ENCODE measurements at places on chromosomes 5 and 9. TPM values are rescaled to one million over a fixed set of nuclear protein-coding genes. Genes with fewer than 3 reads are reported as not detected.

DNA sequence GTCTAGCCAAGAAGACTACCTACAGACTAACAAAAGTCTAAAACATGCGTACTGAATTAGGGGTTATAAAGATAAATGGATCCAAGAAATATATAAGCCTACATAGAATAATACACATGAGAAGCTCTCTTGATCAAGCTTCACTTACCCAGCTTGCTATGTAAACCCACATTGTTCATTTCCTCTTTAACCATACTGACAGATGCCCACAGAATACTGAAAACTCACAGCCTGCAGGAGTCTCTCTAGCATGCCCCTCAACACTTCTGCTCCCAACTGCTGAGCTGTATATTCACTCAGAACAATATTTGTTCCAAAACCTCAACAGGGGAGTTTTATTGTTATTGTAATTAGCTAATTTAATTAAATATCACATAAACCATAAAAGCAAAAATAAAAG is 52.4 kb downstream of the RFX3 start:
- no peak for DNase-seq
- no peak overlapping the region for H3K4me3 ChIP-seq
- H3K27ac ChIP-seq = no peak overlapping the region
- H3K36me3 ChIP-seq = no peaks in the 10 kb centered on the region
- H3K27me3 ChIP-seq = no peaks in the 10 kb centered on the region

GRCh38 chr5:124973661-124974060 is 227.2 kb upstream of the ZNF608 start:
- DNase-seq = no peak
- no peak overlapping the region for H3K27ac ChIP-seq
- H3K4me3 ChIP-seq = no peak overlapping the region
- H3K36me3 ChIP-seq = no peaks in the 10 kb centered on the region

DNA sequence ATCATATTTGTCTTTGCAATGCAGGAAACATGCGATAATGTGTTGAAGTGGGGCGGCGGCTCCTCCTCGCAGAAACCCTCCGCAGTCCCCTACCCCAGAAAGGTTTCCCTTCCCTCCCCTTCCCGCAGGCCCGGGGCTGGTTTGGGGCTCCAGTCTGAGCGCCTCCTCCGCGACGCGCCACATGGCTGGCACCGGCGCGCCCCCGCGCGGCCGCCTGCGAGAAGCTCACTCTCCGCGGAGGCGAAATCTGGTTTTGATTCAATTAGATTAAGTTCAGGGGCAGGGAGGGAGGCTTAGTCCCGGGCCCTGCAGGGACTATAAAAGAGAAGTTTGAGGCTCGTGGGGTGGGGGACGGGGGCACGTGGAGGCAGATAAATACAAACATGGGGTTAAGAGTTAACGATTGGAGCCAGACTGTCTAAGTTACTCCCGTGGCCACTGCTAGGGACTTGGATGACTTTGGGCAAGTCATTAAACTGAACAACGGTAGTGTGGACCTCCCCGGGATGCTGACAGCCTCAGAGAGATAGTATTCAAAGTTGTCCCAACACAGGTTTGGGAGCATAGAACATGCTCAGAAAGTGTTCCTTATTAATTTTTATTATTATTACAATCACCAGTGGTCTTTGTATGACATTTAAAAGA is 69.4 kb downstream of the MSX2 start:
- peak; percentile 83 for DNase-seq
- H3K27ac ChIP-seq = no peak overlapping the region
- no peak overlapping the region for H3K4me3 ChIP-seq
- no peaks in the 10 kb centered on the region for H3K36me3 ChIP-seq
- no peaks in the 10 kb centered on the region for H3K27me3 ChIP-seq

GRCh38 chr5:115898656-115899055 is 56.9 kb downstream of the AP3S1 start:
- no peak overlapping the region for H3K4me3 ChIP-seq
- no peak for DNase-seq
- no peak overlapping the region for H3K27ac ChIP-seq
- no peaks in the 10 kb centered on the region for H3K36me3 ChIP-seq

DNA sequence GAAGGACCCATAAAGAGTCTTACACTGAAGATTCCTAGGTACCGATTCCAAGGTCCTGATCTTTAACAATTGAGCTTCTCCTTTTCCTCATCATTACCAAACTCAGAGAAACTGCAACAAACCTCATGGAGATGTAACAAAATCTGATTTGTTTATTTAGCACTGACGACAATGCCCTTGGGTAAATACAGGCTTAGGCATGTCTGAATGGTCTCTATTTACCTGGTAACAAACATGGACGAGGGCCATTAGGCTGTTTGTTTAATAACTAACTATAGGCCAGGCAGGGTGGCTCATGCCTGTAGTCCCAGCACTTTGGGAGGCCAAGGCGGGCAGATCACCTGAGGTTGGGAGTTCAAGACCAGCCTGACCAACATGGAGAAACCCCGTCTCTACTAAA is 333.3 kb downstream of the AGTPBP1 start:
- no peaks in the 10 kb centered on the region for H3K36me3 ChIP-seq
- H3K4me3 ChIP-seq = no peak overlapping the region
- no peaks in the 10 kb centered on the region for H3K27me3 ChIP-seq
- DNase-seq = no peak
- H3K27ac ChIP-seq = no peak overlapping the region

GRCh38 chr5:171857489-171857876 is 71.9 kb downstream of the SMIM23 start:
- no peak overlapping the region for H3K27ac ChIP-seq
- H3K4me1 ChIP-seq = peaks cover 12% of the 10 kb centered on the region
- H3K36me3 ChIP-seq = no peaks in the 10 kb centered on the region
- H3K4me3 ChIP-seq = no peak overlapping the region
- DNase-seq = no peak

DNA sequence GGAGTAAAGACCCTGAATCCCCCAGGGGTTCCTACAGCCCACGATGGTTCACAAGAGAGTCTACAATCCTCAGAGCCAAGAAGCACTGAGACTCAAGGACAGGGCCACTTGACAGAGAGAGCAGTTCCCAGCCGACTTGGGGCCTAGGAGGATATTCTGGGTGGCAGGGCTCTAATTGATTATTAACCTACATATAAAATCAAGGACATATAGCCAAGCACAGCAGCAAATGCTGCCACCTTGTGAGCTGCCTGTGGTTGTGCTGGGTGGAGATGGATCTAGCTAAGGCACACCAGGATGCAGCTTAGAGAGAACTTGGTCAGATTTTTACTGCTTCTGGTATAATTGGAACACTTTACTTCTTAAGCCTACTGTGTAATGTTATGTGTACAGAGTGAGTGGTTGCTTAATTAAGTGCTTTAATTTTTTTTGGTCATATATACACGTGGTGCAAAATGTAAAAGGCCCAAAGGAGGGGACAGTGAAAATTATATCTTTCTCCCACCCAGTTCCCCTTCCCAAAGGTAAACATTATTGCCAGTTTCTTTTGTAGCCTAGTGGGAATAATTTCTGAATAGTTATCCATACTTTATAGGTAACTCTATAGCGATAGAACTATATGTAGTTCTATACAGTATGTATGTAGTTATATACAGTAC is 78.8 kb downstream of the F2RL2 start:
- DNase-seq = peak; percentile 23
- H3K4me1 ChIP-seq = no peaks in the 10 kb centered on the region
- no peaks in the 10 kb centered on the region for H3K36me3 ChIP-seq
- no peaks in the 10 kb centered on the region for H3K27me3 ChIP-seq

- peak overlapping the region; percentile 41 for H3K4me3 ChIP-seq
- DNase-seq = peak; percentile 89
- peaks cover 12% of the 10 kb centered on the region for H3K4me1 ChIP-seq
- no peaks in the 10 kb centered on the region for H3K36me3 ChIP-seq
These were observed 49.6 kb downstream of the SERINC5 start for GRCh38 chr5:80206282-80206681.

GRCh38 chr9:129619787-129620668 is 873 bp downstream of the C9orf50 start:
- H3K36me3 ChIP-seq = no peaks in the 10 kb centered on the region
- peaks cover 25% of the 10 kb centered on the region for H3K4me1 ChIP-seq
- peak; percentile 65 for DNase-seq
- H3K27me3 ChIP-seq = no peaks in the 10 kb centered on the region
- H3K4me3 ChIP-seq = peak overlapping the region; percentile 75

DNA sequence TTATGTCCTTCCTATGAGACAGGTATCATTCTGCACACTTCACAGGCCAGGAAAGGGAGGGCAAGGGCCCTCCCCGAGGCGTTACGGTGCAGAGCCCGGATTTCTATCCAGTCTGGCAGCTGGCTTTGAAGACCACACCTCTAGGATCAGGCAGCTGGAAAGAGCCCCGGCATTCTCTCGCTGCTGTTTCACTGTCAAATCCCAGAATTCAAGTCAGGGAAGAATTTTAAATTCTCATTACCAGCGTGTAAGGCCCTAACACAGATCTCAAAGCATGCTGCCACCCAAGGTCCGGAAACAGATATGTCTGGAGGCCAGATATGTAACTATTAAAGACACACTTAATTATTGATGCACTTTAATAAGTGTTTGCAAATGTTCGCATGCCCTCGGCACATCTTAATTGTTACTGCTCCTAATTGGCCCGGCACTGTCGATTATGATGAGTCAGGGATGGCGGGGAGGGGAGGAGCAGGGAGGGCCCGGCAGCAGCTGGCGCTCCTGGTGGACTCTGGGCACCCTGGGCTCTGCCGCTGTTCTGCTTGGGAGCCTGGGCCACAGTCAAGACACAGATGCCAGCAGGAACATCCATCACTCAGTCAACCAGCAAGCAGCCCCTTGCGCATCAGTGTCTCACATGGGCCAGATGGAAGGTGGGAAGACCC is 76.3 kb upstream of the BARHL1 start:
- no peaks in the 10 kb centered on the region for H3K36me3 ChIP-seq
- H3K27me3 ChIP-seq = peaks cover 44% of the 10 kb centered on the region
- DNase-seq = no peak

GRCh38 chr5:86765778-86766502 is 148.2 kb downstream of the COX7C start:
- no peaks in the 10 kb centered on the region for H3K4me1 ChIP-seq
- H3K4me3 ChIP-seq = no peak overlapping the region
- H3K27ac ChIP-seq = no peak overlapping the region
- H3K27me3 ChIP-seq = no peaks in the 10 kb centered on the region
- DNase-seq = no peak
- no peaks in the 10 kb centered on the region for H3K36me3 ChIP-seq

DNA sequence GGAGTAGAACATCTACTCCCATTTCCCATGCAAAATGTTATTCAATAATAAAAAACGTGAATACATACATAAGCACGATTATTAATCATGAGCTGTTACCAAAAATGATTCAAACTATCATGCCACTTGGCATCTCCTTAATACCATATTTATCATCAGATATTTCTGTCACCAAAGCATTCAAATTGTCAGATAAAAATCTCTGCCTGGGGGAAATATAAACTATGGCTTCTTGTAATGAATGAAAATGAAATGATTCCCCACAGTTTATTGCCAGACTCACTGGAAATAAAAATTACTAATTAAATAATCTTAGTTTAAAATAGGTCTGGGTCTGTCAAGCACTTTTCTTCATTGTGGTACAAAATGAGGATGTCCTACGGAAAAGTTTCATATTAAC is 265.4 kb downstream of the EDIL3 start:
- H3K4me1 ChIP-seq = no peaks in the 10 kb centered on the region
- H3K27ac ChIP-seq = no peak overlapping the region
- no peaks in the 10 kb centered on the region for H3K27me3 ChIP-seq
- no peaks in the 10 kb centered on the region for H3K36me3 ChIP-seq
- H3K4me3 ChIP-seq = no peak overlapping the region

Gene ARAP3
- total RNA-seq = 3.9 TPM

Gene TOR2A
- 2.9 TPM for total RNA-seq

Gene FYB1
- total RNA-seq = under 0.01 TPM

Gene THG1L
- 12.3 TPM for total RNA-seq

Gene SPINK4
- total RNA-seq = not detected

Gene RANBP3L
- total RNA-seq = not detected

Gene PTGES
- total RNA-seq = 12.6 TPM
